Activated CD4-positive, alpha-beta T cell treated with anti-CD3 and anti-CD28 coated beads for 24 hours (primary cell): ENCODE measurements at places on chromosomes 12 and 14.
A peak's percentile ranks its signal among the peaks of the same experiment; 100 is the strongest.

- DNase-seq = no peak
These were observed 222.4 kb downstream of the GLT1D1 start for GRCh38 chr12:129075460-129076208.

DNA sequence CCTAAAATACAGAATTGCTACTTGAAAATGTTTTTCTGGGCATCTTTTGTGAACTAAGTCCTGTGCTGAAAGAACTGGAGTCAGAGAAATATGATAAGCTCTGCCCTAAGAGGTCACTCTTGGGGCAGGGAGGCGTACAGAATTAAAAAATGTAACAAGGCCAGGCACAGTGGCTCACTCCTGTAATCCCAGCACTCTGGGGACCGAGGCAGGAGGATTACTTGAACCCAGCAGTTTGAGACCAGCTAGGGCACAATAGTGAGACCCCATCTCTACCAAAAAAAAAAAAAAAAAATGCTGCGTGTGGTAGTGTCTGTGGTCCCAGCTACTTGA is 46.0 kb downstream of the TMCC3 start:
- no peak for DNase-seq

DNA sequence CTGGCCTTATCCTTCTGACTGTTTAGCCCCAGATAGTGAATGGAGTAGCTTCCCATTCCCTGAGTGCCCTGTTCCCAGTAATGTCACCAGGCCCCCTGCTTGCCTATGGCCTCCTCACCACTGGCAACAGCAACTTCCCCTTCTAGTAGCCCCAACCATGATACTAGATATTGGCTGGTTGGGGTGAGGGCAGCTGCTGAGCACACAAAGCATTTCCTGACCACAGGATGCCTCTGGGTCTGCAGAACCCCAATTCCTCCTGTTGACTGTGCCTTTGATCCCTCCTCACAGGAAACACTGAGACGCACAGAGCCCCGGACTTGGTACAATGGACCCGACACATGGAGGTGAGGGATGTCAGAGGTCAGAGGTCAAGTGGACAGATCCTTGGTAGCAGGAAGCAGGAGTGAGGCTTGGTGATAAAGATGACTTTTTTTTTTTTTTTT is 597 bp downstream of the SOAT2 start:
- DNase-seq = no peak

DNA sequence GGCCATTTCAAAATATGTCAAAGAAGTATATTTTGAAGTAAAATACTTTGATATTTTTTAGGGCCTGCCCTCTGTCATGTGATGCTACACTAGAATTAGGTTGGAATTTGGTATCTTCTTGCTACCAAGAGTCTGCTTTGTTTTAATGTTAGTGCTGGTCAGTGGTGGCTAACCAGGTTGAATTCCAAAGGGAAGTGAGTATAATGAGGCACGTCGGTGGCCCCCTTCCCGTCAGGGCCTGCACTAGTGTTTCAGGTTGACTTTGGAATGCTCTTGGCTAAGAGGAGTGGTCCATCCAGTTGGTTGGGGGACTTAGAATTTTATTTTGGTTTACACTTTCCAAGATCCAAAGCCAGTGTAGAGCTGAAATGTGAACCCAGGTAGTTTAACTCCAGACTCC is 185.4 kb downstream of the NOVA1 start:
- DNase-seq = no peak

DNA sequence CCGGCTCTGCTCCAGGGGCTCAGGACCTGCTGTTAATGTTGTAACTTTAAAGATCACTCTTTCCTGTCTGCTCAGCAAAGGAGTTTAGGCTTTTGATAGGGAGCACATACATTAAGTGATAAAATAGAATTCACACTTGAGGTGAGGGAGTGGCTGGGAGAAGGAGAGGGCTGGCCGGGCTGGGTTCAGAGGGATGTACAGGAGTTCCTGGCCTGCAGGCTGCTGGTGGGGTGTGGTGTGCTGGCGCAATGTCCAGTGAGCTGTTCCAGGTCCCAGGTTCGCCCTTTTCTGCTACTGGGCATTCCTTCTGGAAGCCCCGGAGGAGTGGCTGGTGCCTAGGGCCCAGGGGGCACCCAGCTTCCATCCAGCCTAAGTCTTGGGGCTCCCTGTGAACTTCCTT is 17.8 kb downstream of the KIF26A start:
- DNase-seq = no peak

GRCh38 chr12:110927546-110927945 is 7.2 kb upstream of the MYL2 start:
- no peak for DNase-seq

- no peak for DNase-seq
These were observed 67.8 kb upstream of the EGLN3 start for GRCh38 chr14:34018564-34019244.

DNA sequence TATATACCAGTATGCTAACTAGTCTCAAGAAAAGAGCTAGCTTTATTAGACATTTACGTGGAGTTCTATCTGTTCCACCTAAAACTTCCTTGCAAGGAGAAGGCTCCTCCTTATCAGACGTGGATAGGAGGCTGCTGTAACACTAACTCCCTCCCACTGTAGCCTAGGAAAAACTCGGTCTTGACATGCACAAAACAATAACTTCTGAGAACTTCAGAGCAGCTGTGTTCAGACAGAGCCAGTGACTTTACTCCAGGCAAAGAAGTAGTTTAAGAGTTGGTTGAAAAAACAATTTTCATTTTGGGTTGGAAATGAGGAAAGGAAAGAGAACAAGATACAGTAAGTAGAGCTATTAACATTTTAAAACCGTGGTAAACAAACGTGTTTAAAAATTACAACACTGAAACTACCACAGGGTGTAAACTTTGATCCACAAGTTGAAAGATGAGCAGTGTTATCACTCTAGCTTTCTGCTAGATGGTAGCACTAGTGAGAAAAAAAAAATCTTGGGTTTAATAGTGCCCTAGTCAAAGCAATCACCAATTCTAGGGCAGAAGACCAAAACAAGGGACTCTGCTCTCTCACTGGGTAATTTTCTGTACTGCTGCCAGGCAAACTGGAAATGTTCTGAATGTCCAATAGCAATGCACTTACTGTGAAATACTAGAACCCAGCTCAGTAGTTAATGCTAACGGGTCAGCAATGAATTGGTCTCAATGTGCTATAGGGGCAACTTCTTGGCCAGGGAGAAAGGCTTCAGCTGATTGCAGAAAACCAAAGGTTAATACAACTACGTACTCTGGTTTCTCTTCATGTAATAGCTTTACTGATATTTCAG is 2.4 kb downstream of the ATF7 start:
- DNase-seq = no peak

DNA sequence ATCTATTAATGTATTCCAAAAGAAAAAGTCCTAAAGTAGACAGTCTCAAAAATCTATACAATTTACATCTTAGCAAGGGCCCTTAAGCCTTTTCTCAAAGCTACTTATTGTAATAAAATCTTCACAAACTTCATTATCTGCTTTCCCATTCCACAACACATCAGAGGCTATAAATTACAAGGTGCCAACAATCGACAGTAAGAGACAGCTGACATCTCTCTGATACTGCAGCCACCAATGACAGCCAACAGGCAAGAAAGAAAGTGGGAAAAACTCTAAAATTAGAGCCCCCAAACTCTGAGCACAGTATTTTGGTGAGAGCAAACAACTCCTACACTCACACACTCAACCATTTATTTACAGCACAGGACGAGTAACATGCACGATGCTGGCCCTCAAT is 2.2 kb downstream of the ANGEL1 start:
- no peak for DNase-seq

- no peak for DNase-seq
These were observed 54.1 kb upstream of the ARHGAP5 start for GRCh38 chr14:32022938-32023466.

DNA sequence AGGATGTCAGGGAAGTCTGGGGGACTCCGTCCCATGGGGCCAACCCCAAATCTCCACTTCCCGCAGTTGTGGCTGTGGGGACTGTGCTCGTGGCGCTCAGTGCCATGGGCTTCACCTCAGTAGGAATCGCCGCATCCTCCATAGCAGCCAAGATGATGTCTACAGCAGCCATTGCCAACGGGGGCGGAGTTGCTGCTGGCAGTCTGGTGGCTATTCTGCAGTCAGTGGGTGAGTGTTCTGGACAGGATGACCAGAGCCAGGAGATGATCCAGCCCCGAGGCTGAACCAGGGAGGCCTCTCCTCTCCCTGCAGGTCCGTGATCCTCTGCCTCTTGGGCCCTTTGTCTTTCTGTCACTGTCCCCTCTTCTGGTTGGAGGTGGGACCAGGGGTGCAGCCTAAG is 8.8 kb upstream of the IFI27 start:
- DNase-seq = no peak

DNA sequence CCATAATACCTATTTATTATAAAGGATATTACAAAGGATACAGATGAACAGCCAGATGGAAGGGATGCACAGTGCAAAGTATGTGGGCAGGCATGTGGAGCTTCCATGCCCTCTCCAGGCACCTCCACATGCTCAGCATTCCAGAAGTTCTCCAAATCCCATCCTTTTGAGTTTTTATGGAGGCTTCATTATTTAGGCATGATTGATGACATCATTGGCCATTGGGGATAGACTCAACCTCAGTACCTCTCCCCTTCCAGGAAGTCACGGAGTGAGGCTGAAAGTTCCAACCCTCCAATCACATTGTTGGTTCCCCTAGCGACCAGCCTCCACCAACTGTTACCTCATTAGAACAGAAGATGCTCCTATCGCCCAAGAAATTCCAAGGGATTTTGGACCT is 156.4 kb downstream of the ATP23 start:
- no peak for DNase-seq

DNA sequence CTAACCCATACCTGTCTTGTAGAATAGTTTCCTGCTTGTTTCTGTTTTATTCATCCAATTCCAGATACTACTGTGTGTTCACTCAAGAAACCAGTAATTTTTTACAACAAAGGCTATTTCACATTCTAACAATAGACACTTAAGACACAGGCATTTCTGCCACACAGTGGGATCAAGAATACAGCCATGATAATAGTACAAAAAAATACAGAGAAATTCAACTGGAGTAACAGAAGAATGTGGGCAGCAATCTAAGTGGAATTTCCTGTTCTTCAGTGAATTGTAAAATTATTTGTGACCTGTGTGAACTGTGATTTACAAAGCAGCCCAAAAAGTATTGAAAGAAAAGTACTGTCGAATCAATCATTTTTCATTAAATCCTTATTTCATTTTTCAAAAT is 282.9 kb downstream of the CCER1 start:
- DNase-seq = no peak

- no peak for DNase-seq
These were observed 50.9 kb downstream of the MVK start for GRCh38 chr12:109624467-109624866.

DNA sequence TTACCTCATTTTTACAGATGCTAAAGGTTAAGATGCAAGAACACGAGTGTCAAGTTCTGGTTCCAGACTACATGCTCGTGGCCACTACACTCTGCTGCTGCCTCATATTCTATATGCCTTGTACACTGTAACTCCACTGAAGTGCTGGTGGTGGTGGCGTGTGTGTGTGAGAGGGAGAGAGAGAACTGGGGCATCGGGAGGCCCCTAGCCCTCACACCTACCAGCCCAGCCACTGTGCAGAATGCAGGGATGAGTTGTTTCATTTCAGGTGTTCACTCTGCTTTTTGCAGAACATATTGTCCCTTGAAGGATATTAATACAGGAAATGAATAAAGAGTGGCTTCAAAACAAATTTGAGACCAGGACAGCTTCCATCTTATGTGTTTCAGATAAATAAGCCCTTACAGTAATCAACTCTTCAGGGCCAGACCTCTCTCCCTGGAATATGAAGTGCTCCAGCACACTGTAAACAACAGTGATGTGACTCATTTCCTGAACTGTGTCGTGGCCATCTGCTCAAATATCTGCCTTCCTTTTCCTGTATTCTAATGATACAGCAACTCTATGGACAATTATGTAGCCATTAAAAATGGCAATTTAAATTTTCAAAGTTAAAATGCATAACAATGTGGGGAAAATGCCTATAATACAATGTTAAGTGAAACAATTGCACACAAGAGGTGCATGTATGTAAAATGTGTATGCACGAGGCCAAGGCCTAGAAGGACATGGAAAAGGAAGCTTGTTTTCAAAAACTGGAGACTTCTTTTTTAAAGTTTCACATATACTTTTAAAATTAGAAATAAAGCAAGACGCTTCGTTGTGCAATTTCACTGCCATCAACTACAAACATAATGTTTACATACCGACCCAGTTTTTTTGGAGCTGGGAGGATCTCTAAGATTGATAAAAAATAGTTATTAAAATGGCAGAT is 215.4 kb downstream of the PELI2 start:
- no peak for DNase-seq

GRCh38 chr12:59036973-59037762 is 116.9 kb upstream of the LRIG3 start:
- no peak for DNase-seq

GRCh38 chr12:89521364-89522223 is 3.0 kb downstream of the GALNT4 start:
- no peak for DNase-seq

GRCh38 chr12:111761099-111761498 is 5.6 kb upstream of the ALDH2 start:
- DNase-seq = no peak

DNA sequence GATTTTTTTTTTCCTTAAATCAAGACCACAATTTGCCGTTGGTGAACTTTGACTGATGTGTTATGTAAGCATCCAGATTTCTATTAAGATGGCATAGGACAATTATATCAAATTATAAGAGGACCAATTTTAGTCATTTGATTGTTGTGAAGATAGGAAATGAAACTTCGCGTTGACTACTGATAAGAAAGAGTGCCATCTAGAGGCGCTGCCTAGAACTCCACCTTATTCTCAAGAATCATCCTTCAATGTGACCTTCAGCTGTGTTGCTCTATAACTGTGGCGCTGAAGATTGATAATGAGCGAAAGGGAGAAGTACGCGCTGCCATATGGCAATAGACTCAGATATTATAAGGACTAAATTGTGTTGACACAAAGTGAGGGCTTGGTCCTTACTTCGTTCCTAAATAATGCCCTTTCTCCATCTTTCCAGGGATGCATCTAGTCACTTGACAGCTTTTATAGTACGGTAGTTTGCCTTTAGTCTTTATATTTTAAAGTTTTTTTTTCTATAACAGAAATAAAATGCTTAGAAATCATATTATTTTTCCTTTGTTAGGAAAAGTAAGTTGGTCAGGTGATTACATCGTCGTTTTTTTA is 350.8 kb upstream of the STXBP6 start:
- peak; percentile 16 for DNase-seq

DNA sequence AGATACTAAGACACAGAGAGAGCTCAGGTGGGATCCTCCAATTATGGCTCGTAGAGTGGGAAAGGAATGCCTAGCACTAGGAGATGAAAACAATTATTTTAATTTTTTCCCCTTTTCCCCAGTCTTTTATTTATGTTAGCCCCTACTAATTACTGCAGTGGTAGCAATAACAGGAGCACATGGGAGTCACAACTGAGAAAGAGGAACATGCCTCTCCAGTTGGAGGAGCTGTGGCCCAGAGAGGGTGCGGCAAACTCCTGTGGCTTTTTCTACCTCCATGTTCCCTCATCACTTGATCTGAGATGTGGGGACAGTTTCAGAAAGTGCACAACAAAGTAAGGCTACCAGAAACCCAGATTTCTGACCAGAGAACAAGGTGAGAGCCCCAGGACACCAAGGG is 25.9 kb upstream of the POC1B start:
- DNase-seq = no peak
